ENCODE measurements at places on chromosomes 7 and 10.

DNA sequence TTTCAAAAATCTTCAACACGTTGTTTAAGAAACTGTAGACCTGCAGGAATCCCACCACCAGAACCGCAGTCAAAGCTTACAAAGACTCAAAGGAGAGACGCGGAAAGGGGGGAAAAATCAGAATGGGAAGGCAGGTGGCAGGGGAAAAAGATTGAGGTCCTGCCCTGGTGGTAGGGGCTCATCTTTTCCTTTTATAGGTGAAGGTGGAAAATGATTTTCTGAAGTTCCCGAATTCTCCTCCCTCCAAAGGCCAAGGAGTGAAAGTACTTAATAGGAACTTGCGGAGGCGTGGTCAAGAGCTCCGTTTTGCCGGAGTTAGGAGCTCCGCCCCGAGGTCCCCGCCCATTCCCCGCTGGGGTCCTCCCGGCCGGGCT, 724 bp downstream of the BBIP1 start:
- DNase-seq, result peak; percentile 98

GRCh38 chr7:70480927-70481569, 650.9 kb upstream of the GALNT17 start:
- no peak for DNase-seq

GRCh38 chr10:112330162-112330561, 43.8 kb upstream of the ACSL5 start:
- DNase-seq, result no peak

GRCh38 chr7:89987665-89988064, 166.6 kb upstream of the STEAP1 start:
- no peak for DNase-seq

GRCh38 chr10:130858626-130859025, 452.9 kb downstream of the TCERG1L start:
- DNase-seq, result no peak

DNA sequence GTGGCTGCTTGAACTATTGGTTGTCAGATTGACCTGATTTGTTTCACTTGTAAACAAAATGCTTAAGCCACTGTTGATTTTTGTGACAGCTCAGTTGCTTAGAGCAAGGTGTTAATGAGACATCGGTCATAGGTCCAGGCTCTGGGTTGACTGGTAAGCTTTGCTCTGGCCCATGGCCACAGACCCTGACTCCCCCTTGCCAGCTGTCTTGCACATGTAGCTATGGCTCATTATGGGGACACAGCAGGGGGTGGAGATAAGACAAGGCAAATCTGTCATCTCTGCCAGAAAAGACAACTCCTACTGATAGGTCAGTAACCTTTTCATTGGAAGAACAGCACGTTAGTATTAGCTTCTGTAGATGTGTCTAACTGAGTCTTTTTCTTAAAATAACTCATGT, 95.3 kb downstream of the KAT6B start:
- DNase-seq, result no peak

GRCh38 chr10:113384181-113384580, 168.7 kb upstream of the HABP2 start:
- no peak for DNase-seq

- no peak for DNase-seq
Measured at GRCh38 chr10:60035984-60036383, 129.6 kb upstream of the CCDC6 start.

DNA sequence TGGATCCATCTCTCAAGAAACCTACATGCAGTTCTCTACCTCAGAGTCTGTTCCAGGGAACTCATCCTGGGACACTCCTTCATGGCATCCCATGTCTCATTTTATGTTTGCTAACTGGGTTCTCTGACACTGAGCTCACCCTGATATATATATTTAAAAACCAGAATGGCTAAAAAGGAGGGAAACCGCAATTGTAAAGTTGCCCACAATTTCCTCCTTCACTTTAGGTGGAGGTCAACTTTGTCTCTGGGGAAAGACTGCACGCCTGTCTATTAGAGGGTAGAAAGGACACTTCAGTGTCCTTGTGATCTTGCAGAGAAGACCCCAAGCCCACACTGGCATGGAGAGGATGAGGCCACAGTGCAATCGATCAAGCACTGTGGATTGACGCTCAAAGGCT, 131.7 kb downstream of the TEX36 start:
- no peak for DNase-seq

DNA sequence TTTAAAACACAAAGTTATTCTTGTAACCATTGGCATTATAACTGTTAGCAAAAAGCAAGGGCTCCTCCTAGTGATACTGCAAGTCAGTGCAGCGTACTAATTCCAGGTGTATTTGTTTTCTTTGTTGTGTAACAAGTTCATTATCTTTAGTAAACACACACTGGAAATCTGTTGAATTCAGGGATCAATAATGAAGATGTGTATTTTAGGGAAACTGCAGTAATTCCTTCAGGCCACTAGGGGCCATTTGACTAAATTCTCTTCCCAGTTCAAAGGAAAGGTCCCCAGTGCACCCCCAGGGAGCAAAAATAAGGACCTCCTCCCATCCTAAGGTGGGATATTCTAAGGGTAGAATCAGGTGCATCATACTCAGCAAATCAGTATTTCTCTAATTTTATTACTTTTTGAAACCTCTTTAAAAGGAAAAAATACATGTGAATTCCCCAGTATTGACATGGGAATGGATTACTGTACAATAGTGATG, 158.6 kb upstream of the LYZL1 start:
- DNase-seq, result no peak

GRCh38 chr7:41403291-41403690, 299.6 kb downstream of the INHBA start:
- DNase-seq, result no peak

- no peak for DNase-seq
Measured at GRCh38 chr10:105774881-105775280, 1133.8 kb downstream of the SORCS3 start.

DNA sequence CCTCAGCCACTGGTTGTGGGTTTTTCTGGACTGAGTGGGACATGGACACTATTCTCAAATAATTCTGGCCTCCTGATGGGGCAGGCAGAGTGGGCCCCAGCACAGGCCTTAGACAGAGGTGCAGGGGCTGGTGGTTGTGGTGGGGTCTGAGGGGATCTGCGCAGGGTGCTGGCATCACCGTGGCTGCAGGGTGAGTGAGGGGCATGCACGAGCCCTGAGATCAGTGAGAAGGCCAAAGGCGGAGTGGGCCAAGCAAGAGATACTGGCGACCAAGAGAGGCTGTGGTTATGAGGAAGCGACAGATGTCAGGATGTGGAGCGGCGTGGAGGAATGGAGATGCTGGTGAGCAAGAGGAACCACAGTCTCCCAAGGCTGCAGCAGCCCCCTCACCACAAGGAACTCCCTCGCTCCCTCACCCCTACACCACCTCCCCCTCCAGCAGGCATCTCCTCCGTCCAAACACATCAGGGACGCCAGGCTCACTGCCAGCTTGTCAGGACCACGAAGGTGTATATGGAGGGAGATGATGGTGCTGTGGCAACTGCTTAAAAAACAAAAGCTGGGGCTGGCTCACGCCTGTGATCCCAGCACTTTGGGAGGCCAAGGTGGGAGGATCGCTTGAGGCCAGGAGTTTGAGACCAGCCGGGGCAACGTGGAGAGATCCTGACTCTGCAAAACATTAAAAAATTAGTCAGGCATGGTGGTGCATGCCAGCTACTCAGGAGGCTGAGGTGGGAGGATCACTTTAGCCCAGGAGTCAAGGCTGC, 9.6 kb downstream of the PRF1 start:
- no peak for DNase-seq

- no peak for DNase-seq
Measured at GRCh38 chr10:118835682-118836326, 81.0 kb upstream of the CACUL1 start.

DNA sequence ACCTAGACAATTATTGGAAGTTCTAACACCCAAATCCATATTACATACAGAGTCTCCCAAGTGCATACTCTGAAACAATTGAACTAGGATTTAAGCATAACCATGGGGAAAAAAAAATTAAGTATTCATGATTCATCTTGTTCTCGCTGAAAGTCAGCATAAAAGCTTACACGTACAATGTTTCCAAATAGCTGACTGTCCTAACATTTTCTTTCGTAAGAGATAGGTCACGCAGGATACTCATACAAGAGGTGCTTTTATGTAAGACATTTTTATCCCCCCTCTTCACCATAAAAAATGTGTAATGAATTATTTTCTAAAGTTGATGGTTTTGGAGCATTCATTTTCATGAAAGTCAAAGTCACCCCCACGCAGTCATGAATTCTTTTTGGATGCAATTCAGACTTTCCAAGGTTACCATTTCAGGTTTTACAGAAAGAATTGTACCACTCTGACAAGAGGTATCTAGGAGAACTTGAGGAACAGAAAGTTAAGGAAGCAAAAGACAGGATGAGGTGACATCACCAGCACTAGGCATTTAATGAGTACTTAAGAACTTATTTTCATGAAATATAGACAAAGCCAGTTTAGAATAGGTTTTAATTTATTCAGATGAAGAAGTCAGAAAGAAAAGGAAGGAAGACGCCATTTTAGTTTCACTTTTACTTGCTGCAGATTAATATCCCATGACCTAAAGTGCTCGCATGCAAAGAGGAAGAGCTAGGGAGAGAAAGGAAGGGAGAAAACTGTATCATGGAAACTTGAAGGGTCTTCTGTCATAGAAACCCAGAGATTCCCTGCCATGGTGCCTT, 55.8 kb downstream of the TMEM26 start:
- no peak for DNase-seq

DNA sequence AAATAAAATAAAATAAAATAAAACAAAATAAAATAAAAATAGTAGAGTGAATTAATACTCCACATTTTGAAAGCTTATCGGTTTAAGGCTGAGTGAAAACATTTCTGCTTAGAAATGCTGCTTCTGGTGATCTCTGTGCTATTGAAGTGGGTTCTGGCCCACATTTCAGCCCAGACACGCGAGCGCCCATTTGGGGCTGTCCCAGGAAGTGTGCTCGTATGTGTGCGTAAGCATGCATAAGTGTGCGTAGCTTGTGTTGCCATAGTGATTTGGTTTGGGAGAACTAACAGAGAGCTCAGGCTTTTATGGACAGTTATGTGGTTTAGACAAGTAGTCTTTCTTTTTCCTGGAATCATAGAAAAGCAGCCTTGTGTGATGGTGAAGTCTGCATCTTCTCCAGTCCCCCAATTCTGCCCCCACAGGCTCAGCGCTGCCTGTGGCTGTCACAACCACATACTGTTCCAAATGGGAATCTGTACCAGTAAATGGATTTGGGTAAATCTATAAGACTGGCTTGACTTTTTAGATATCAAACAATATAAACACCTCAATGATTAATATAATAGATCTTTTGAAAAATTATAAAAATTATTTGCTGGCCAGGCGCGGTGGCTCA, 29.8 kb upstream of the PURB start:
- no peak for DNase-seq

- no peak for DNase-seq
Measured at GRCh38 chr7:137703291-137704010, 143.3 kb downstream of the DGKI start.

- DNase-seq, result peak; percentile 93
Measured at GRCh38 chr10:87095236-87095945, 385 bp downstream of the SHLD2 start.

GRCh38 chr7:5774790-5775189, 6.7 kb downstream of the RNF216 start:
- no peak for DNase-seq

DNA sequence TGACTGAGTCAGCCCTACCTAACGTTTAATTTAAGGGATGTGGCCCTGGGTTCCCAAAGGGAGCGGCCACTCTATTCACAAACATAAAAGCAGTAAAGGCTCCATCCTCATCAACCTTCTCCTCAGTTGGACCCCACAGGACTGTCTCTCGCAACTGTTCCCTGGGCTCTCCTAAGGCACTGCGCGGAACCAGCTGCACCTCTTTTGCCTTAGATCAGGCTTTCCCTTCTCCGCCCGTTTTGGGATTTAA, 689 bp upstream of the GTPBP4 start:
- no peak for DNase-seq

- DNase-seq, result no peak
Measured at GRCh38 chr7:37784015-37784414, 64.4 kb upstream of the NME8 start.

DNA sequence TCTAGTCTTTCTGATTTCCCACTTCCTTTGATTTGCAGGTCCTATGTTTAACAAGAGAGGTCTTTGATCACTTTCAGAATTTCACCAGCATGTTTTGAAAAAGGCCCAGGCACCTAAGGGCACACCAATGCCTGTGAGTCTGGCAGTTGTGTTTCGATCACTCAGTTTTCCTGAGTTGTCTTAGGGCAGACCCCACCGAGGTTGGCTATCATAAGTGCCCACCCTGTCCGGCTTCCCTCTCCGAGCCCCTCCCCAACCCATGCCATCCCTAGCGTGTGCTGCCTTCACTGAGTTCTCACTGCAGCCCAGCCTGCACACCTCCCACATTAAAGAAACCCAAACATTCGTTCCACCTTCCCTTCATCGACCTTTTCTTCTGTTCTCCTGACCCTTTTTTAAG, 257.9 kb downstream of the GRID1 start:
- no peak for DNase-seq

- no peak for DNase-seq
Measured at GRCh38 chr10:112918771-112919170, 31.3 kb upstream of the TCF7L2 start.

GRCh38 chr10:36026656-36027390, 384.7 kb upstream of the FZD8 start:
- DNase-seq, result no peak

GRCh38 chr7:112996331-112996871, 90.2 kb downstream of the GPR85 start:
- DNase-seq, result no peak

DNA sequence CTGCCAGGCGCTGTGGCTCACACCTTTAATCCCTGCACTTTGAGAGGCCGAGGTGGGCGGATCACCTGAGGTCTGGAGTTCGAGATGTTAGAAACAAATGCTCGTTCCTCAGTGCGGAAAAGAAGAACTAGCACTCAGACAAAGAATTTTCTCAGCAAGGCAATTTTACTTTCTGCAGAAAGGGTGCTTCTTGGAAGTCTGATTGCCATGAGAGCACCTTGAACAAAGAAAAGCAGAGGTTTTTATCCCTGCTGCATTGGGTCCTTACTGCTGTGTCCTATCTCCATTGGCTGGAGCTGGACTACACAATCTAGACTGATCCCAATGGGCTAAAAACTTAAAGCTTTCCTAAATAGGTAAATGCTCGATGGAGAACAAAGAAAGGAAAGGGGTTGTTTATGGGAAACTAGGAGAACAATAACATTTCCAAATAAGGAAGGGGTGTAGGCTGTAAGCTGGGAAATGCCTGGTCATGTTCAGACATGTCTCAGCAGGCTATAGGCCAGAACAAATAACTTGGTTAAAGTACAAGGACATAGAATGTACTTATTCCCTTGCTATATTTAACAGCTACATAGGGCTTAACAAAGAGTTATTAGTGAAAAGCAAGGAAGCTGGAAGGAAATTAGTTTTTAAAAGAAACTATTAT, 26.1 kb upstream of the ACTR3B start:
- DNase-seq, result no peak
